ENCODE measurements at places on chromosomes 16 and 17. TPM values are rescaled to one million over a fixed set of nuclear protein-coding genes. Genes with fewer than 3 reads are reported as not detected.

Gene EVPLL
- total RNA-seq, result not detected

Gene RHBDL1
- 0.24 TPM for total RNA-seq

Gene SCNN1B
- not detected for total RNA-seq

Gene HSPB9
- total RNA-seq, result not detected

Gene SERPINF2
- total RNA-seq, result 0.82 TPM

Gene SP6
- not detected for total RNA-seq

Gene KRT14
- total RNA-seq, result not detected

- no peaks in the 10 kb centered on the region for H3K36me3 ChIP-seq
- H3K27ac ChIP-seq, result no peak overlapping the region
- H3K27me3 ChIP-seq, result no peaks in the 10 kb centered on the region
- DNase-seq, result no peak
- no peak overlapping the region for H3K4me3 ChIP-seq
- H3K4me1 ChIP-seq, result peaks cover 2% of the 10 kb centered on the region
These were observed 181.6 kb downstream of the RAB11FIP4 start for GRCh38 chr17:31573047-31573446.

GRCh38 chr17:74875977-74876593, 3.3 kb upstream of the FDXR start:
- no peak overlapping the region for H3K27ac ChIP-seq
- DNase-seq, result no peak

DNA sequence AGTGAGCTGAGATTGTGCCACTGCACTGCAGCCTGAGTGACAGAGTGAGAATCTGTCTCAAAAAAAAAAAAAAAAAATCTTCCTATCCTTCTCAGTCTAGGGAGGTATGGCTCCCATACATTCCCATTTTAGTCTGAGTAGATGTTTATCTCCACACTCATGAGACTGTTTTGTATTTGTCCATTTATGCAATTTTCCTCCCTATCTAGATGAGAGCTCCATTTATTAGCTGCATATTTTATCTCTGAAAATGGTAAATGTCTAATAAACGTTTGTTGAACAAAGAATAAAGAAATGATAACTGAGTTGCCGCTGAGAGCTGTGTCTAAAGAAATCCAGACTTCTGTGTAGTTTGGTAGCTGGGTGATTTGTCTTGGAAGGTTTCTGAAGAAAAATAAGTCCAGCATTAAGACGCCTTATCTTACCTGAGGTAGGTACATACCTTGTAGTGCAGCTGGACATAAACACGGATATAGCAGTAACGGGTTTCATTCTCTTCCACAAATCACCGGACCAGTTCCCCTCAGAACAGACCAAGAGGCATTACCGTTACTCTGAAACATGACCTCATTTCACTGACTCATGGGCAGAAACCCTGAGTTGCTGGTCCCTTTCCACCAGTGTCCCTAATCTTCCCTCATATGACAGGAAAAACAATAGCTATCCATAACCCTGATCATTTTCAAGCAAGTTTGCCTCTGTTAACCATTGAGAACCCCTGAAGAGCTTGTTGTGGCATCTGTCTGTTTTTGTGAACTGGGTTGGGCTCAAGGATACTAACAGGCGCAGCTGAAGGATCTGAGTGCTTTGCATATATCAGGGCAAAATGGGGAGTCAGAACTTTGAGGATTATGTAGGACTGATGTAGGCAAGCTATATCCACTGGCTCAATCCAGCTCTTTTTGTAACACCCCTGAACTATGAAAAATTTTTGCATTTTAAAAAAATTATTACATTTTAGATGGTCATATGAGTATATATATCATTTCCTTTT, 177.4 kb upstream of the XYLT1 start:
- no peaks in the 10 kb centered on the region for H3K4me1 ChIP-seq
- no peak overlapping the region for H3K4me3 ChIP-seq
- no peak for DNase-seq
- H3K27me3 ChIP-seq, result peaks cover 10% of the 10 kb centered on the region
- H3K27ac ChIP-seq, result no peak overlapping the region

DNA sequence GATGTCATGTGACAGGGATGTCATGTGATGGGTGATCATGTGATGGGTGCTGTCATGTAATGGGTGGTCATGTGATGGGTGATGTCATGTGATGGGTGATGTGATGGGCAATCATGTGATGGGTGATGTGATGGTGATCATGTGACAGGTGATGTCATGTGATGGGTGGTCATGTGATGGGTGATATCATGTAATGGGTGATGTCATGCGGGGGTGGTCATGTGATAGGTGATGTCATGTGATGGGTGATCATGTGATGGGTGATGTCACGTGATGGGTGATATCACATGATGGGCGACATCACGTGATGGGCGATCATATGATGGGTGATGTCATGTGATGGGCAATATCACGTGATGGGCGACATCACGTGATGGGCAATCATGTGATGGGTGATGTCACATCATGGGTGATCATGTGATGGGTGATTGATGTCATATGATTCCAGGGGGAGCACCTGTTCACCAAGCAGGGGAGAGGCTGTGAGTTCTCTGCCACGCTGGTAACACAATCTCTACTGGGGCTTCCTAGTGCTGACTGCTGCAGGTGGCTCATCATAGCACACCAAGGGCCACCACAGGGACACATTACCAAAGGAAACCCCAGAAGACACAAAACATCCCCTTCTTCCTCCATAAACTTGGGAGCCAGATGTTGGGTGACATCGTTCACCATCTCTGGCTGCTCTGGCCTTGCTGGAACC, 16.5 kb downstream of the CD300LB start:
- H3K27ac ChIP-seq, result peak overlapping the region; percentile 84
- H3K27me3 ChIP-seq, result peaks cover 5% of the 10 kb centered on the region
- DNase-seq, result no peak
- H3K36me3 ChIP-seq, result peaks cover 2% of the 10 kb centered on the region
- peaks cover 27% of the 10 kb centered on the region for H3K4me1 ChIP-seq
- H3K4me3 ChIP-seq, result peak overlapping the region; percentile 48

DNA sequence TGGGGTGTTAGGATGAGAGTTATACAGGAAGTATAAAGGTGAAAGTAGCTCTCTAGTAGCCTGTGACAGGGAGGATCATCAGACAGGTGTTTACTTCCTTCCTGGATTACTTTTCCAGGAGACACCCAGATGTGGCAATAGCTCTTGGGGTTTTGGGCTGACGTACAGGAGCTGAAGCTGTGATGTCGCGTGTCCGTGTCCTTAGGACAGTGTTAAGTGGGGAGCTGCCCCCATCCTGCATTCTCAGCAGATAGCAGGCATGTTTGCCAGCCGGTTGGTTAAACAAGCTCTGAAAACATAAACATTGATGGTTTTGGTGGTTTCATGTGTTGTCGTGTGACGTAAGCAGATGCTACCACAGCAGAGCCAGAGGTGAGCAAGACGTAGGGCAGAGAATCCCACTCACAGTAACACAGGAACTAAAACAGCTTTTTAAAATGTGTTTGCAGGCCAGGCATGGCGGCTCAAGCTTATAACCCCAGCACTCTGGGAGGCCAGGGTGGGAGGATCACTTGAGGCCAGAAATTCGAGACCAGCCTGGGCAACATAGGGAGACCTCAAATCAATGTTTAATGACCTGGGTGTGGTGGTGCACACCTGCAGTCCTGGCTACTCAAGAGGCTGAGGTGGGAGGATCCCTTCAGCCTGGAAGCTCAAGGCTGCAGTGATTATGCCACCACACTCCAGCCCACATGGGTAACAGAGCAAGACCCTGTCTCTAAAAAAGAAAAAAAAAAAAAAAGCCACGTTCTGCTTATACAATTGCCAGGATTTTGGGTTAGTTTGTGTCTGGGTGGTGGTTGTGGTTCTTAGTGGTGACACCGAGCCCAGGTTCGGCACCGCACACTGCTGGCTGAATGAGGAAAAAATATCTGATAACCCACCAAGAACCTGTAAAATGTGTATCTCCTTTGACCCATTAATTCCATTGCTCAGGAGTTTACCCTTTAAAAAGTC, 18.2 kb upstream of the IL17C start:
- no peak for DNase-seq
- H3K36me3 ChIP-seq, result peaks cover 73% of the 10 kb centered on the region
- H3K27ac ChIP-seq, result no peak overlapping the region
- no peak overlapping the region for H3K4me3 ChIP-seq

DNA sequence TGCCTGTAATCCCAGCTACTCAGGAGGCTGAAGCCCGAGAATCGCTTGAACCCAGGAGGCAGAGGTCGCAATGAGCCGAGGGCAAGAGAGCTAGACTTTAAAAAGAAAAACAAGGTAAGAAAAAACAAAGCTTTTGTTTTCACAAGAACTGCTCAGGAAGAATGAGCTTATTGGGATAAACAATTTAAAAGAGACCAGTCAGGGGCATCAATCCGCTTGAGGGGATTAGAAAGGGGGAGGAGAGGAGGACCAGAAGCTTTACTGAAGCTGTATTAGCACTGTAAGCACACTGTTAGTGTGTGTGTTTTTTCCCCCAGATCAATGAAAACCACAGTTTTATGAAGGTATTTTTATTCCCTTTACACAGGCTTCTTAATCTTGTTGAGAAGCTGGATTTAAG, 8.8 kb downstream of the TMEM170A start:
- no peaks in the 10 kb centered on the region for H3K27me3 ChIP-seq
- H3K4me1 ChIP-seq, result peaks cover 33% of the 10 kb centered on the region

DNA sequence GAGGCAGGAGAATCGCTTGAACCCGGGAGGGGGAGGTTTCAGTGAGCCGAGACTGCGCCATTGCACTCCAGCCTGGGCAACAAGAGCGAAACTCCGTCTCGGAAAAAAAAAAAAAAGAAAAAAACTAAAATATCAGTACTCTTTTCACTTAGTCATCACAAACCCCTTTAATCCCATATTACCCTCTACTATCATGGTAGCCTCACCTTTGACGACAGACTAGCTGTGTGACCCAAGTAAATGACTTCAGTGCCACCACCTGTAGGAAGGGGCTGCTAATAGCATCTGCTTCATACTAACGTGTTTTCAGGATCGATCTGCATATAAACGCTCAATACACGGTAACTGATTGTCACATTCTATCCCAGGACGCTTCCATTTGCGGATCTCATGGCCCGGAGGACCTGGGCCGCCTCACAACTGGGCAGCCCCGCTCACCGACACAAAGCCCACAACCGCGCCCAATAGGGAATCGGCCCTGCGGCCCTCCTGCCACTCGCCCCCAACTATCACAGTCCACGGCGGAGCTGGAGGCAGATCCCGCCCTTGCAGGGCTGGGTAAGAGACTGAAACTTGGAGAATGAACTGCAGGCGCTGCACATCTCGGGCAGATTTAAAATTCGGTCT, 1.1 kb upstream of the ZNF263 start:
- H3K27ac ChIP-seq, result peak overlapping the region; percentile 99
- peaks cover 38% of the 10 kb centered on the region for H3K36me3 ChIP-seq
- H3K4me1 ChIP-seq, result peaks cover 40% of the 10 kb centered on the region
- peak overlapping the region; percentile 95 for H3K4me3 ChIP-seq
- DNase-seq, result no peak

DNA sequence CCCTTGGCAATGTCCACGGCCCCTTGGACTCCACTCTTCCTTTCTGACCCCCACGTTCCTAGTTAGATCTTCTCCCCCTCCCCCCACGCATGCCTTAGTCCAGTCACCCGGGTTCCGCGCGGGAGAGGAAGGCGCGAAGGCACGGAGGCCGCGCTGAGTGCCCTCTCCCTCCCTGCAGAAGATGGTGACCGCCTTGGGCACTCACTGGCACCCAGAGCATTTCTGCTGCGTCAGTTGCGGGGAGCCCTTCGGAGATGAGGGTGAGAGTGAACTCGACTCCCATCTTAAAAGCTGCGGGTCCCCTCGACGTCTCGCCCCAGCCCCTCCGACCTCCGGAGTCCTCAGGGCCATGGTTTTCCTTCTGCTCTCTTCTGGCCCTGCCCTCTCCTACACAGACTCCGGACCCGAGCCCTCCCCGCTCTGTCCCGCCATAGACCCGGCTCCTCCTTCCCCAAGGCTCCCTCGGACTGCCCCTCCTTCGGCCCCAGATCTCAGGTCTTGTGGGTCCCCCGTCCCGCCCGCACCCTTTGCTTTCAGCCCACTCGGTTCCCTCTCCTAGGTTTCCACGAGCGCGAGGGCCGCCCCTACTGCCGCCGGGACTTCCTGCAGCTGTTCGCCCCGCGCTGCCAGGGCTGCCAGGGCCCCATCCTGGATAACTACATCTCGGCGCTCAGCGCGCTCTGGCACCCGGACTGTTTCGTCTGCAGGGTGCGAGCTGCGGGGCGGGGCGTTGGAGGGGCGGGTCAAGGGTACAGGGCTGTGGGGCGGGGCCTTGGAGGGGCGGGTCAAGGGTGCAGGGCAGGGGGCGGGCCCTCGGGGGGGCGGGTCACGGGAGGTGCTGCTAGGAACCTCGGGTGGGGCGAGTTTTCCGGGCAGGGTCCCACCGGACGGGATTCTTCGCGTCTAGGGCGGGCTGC, 4.6 kb downstream of the TGFB1I1 start:
- H3K4me1 ChIP-seq, result peaks cover 25% of the 10 kb centered on the region
- peaks cover 2% of the 10 kb centered on the region for H3K27me3 ChIP-seq
- no peak overlapping the region for H3K27ac ChIP-seq

DNA sequence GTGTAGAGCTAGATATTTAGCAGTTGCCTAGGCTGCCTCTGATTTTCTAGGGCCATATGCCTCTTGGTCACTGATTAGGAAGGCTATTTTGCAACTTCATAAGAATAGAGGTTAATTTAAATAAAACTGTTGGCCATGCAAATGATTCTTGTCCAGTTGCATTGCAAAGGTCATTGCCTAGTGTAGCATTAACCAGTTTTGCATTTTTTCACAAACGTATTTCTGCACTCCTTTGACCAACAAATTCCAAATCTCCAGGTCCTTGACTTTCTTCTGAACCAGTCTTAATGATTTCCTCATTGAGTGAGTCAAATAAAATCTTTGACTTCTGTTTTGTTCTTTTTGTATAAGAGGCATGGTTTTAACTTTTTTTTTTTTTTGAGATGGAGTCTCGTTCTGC, 33.5 kb downstream of the ERCC4 start:
- DNase-seq, result no peak
- no peak overlapping the region for H3K27ac ChIP-seq
- peaks cover 27% of the 10 kb centered on the region for H3K4me1 ChIP-seq
- H3K27me3 ChIP-seq, result peaks cover 4% of the 10 kb centered on the region
- H3K36me3 ChIP-seq, result peaks cover 8% of the 10 kb centered on the region
- H3K4me3 ChIP-seq, result no peak overlapping the region

GRCh38 chr16:19645557-19645981, 72.5 kb downstream of the KNOP1 start:
- DNase-seq, result no peak
- H3K36me3 ChIP-seq, result peaks cover 55% of the 10 kb centered on the region
- no peak overlapping the region for H3K27ac ChIP-seq
- no peaks in the 10 kb centered on the region for H3K27me3 ChIP-seq
- H3K4me3 ChIP-seq, result no peak overlapping the region

GRCh38 chr17:52209507-52209906, 51.0 kb upstream of the CA10 start:
- DNase-seq, result no peak
- no peaks in the 10 kb centered on the region for H3K36me3 ChIP-seq
- H3K4me1 ChIP-seq, result no peaks in the 10 kb centered on the region
- no peak overlapping the region for H3K27ac ChIP-seq
- no peak overlapping the region for H3K4me3 ChIP-seq
- H3K27me3 ChIP-seq, result no peaks in the 10 kb centered on the region
